ENCODE measurements at places on chromosomes 4 and X. TPM values are rescaled to one million over a fixed set of nuclear protein-coding genes. Genes with fewer than 3 reads are reported as not detected.

DNA sequence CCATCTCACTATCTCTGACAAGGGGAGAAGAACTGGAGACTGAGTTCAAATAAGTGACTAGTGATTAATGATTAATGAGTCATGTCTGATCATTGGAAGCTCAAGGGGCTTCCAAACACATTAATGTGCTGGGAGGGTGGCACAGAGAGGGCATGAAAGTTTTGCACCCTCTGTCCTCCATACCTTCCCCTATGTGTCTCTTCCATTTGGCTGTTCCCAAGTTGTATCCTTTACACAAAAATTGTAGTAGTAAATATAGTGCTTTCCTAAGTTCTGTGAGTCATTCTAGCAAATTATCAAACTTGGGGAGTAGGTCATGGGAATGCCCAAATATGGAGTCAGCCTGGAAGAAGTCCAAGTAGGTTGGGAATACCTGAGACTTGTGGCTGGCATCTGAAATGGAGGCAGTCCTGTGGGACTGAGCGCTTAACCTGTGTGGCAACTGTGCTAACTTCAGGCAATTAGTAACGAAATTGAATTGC is 4.1 kb upstream of the FAM200B start:
- DNase-seq: peak; percentile 8

- no peak for DNase-seq
Observed at GRCh38 chrX:40202456-40202855, 104.7 kb upstream of the BCOR start.

DNA sequence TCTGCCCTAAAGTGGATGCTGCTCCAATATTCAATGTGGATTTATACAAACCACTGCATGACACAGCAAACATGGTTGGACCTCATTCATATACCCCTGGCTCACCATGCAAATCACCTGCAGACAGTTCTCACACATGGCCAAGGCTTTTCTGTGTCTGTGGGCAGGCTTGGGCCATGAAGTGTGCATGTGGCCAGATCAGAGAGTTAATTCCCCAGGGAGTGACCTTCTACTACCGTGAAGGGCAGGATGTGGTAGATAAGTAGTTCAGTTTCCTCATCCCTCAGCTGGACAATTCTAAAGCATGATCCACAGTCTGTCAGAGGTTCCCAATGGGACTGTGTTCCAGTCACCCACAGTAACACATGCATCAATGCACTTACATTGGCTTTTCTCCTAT is 24.6 kb upstream of the BCLAF3 start:
- DNase-seq: no peak

DNA sequence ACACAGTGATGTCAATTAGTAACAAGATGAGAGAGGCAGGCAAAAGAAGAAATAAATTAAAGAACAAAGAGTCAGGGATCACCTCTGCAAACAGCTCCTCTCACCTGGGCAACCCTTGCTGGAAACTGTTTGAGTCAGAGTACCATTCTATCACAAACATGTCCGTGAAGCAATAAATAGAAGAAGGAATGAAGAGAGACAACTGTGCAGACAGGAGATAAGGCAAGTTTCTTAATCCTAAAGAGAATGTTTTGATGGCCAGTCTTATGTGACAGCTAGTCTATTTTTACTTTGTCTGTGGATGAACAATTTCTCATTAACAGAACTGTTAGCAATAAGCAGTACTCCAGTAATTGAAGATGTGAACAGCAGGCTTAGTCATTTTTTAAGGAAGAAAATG is 422.4 kb downstream of the DMD start:
- no peak for DNase-seq

Gene STK32B
- 10.0 TPM for polyA plus RNA-seq
